ENCODE measurements at places on chromosomes 7 and 10.

GRCh38 chr10:23927576-23928325 is 281.2 kb upstream of the KIAA1217 start:
- no peak for DNase-seq

DNA sequence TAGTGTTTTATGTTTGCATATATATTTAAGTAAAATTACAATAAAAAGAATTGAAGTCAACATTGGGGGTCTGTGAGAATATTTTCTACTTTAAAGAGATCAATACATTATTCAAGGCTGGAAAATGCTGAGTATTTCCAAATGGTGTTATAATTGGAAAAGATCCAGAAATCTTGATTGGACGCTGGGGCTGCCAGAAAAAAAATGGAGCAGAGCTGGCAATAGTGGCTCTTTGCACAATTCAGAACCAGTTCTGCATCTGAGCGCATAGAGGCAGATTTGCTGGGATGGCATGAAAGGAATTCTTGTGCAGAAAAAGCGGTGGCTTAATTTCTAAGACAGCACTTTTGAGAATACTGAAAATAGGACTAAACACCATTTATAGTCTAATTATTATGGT is 10.8 kb upstream of the VWC2 start:
- no peak for DNase-seq

- DNase-seq: no peak
Measured at GRCh38 chr10:4291990-4292389, 507.0 kb upstream of the KLF6 start.

- DNase-seq: no peak
Measured at GRCh38 chr7:197413-198335, 5.3 kb downstream of the FAM20C start.

DNA sequence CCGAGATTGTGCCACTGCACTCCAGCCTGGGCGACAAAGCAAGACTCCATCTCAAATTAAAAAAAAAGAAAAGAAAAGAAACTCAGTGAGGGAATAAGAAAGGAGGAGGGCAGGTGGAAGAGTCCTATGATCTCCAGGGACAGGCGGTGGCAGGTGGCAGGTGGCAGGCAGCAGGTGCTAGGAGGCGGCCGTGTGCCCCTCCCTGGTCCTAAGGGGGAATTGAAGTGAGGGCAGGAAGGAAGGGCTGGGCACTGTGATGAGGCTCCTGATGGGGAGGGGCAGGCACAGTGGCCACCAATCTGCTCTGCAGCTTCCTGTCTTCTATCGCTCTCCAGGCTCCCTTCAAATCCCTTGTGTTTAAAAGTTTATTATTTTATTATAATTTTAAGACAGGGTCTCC is 41.2 kb upstream of the UBE3C start:
- DNase-seq: no peak

GRCh38 chr7:141262101-141263090 is 188.5 kb downstream of the TMEM178B start:
- DNase-seq: no peak

- no peak for DNase-seq
Measured at GRCh38 chr7:131769241-131769640, 212.8 kb upstream of the PODXL start.

- no peak for DNase-seq
Measured at GRCh38 chr10:111789821-111790220, 393.7 kb downstream of the GPAM start.

- DNase-seq: no peak
Measured at GRCh38 chr10:184911-185310, 49.7 kb downstream of the ZMYND11 start.

DNA sequence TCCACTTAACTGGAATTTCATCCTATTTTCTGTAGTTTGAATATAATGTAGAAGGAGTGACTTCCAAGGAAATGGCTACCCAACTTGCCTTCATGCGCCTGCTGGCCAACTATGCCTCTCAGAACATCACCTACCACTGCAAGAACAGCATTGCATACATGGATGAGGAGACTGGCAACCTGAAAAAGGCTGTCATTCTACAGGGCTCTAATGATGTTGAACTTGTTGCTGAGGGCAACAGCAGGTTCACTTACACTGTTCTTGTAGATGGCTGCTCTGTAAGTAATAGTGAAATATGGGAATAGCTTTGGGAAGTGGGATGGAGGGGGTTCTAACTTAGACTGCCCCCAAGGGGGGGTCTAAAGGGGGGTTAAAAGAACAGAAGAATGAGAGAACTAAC is 34.5 kb downstream of the COL1A2 start:
- no peak for DNase-seq

- DNase-seq: no peak
Measured at GRCh38 chr7:157219154-157219553, 80.4 kb downstream of the UBE3C start.

GRCh38 chr7:22184549-22185199 is 172.3 kb downstream of the RAPGEF5 start:
- no peak for DNase-seq

DNA sequence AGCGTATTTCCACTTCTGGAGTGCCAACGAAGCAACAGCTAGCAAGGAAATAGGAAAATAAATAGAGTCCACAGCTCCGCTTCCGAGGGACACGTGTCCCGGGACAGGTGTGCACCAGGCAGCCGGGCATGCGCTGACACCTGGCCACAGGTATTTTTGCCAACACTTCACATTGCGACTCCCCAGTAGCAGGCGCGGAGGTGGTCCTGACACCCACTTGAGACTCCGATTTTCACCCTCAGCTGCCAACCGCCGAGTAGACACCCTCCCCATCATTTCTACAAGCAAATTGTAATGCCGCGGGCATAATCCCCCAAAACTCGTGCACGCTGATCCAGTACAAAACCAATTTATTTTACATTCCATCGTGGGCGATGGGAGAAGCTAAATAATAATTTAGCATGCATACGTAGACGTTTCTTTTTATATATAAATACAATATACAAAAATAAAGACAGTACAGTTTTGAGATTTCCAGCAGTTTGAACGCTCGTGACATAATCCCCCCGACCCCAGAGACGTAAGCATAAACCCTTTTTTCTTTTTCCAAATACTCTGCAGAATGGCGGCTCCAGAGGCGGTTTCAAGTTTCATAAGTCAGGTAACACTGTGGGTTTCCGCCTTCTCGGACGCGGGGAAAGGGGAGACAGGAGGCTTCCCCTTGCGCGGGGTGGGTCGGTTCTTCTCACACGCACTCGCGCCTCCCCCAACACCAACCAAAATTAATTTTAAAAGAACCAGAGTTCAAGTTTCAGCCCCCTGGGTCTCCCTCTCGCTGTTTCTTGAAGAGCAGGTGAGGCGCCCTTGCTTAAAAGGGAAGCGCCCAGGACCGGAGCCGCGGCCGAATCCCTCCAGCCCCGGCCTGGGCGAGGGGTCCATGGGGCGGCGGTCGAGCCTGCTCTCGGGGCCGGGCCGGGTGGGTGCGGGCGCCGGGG is 5.7 kb downstream of the MNX1 start:
- no peak for DNase-seq

DNA sequence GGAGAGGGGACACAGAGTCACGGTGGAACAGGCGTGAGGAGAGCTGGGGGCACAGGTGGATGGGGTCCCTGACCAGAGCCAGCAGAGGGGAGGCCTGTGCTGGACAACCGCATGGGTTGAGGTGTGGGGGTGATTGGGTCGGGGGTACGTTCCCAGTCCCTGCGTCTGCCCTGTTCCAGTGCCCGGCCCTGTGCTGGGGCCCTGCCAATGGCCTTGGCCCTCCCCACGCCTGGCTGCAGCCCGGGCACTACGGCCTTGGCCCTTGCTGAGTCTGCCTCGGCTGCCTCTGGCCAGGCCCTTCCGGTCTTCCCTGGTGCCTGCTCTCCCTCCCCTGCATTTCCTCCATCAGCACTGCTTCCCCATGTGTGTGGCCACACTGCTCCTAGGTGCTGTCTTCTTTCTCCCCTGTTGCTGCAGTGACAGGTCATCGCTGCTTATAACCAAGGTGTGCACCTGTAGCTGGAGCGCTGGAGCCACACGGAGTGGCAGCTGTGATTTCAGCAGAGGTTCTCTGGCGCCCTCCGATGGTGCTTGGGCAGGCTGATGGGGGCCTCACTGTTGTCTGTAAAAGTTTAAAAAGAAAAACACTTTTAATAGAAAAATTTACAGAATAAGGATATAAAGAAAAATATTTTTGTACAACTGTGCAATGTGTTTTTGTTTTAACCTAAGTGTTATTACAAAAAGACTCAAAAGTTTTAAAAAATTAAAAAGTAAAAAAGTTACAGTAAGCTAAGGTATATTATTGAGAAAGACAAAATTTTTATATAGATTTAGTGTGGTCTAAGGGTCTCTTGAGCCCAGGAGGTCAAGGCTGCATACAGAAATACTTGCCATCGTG is 45.2 kb upstream of the BHLHA15 start:
- DNase-seq: peak; percentile 24

- no peak for DNase-seq
Measured at GRCh38 chr10:59852670-59853069, 53.7 kb downstream of the CCDC6 start.

DNA sequence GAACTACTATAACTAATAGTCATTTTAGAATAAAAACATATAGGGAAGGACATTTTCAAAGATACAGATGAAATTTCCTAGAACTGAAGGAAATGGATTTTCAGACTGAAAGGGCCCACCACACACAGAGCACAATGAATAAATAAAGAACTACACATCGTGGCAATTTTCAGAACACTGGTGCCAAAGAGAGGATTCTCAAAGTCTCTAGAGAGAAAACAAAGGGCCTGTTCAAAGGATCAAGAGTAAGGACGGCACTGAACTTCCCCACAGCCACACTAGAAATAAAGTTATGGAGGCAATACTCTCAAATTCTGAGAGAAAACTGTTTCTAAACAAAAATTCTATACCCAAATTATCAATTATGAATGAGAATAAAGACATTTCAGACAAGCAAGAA is 21.9 kb downstream of the NAPEPLD start:
- no peak for DNase-seq

DNA sequence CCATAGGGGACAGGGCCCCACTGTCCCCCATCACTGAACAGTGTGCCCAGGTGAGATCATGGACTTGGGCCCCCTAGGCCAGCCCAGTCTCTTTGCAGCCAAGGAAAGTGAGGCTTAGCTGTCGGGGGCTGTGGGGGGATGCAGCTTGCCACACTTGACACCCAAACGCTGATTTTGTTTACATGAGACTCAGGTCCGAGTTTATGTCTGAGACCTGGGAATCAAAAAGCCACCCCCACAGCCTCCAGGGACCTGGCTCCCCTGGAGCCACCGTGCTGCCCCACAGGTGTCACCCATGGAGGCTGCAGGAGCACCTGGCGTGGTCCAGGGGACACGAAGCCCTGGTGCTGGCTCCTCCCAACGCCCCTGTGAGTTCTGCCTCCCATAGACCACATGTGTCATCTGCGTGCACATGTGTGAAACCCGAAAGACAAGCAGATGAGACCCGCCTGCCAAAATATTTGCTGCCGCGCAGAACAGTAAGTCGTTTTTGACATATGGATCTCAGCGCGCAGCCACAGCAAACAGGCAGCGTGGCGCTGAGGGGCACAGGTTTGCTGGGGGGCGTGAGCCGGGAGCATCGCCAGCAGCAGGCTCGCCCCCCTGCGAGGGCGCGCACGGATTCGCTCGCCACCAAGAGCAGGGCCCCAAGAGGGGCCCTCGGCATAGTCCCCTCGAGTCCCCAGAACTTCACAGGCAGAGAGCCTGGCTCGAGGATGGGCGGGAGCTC is 112.3 kb downstream of the LHPP start:
- no peak for DNase-seq

DNA sequence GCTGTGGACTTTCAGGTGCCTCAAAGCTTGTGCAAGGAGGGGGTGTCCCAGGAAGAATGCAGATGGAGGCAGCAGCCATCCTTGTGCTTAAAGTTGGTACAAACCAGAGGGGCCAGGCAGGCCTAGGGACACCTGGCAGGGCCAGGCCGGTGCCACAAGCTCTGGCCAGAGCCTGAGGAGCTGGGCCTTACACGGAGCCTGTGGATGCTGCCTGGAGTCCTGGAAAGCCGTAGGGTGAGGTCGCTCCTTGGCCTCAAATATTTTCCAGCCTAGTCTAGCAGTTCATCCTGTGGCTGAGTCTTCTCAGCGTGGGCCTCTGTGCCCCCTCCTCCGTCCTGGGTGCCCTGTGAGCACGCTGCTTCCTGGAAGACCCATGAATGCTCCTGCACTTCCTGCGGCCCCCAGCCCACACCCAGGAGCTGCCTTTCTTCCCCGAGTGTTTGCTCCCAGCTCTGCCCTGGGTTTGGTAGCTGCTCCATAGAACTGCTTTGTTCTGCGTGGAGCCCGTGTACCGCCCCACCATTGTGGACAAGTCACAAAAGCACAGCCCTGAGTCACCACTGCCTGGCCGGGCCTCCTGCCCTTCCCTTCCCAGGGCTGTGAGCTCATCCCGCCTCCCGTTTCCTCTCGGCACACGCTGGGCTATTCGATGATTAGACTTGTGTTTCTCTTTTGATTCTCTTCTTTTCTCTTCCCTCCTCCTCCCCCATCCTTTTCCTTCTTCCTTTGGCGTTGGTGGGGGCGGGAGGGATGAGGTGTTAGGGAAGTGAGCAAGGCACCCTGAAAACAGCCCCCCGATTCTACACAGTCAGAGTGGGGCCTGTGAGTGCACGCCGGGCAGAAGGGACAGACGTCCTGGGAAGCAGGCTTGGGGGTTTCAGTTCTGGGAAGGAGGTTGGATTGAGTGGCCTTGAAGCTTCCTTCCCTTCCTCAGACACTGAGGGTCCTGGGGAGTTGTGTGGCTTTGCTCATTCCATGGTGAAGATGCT is 73.2 kb upstream of the SHH start:
- DNase-seq: no peak

- no peak for DNase-seq
Measured at GRCh38 chr10:47094636-47095035, 183.4 kb downstream of the PTPN20 start.

GRCh38 chr7:158672975-158673374 is 31.6 kb downstream of the NCAPG2 start:
- DNase-seq: no peak

DNA sequence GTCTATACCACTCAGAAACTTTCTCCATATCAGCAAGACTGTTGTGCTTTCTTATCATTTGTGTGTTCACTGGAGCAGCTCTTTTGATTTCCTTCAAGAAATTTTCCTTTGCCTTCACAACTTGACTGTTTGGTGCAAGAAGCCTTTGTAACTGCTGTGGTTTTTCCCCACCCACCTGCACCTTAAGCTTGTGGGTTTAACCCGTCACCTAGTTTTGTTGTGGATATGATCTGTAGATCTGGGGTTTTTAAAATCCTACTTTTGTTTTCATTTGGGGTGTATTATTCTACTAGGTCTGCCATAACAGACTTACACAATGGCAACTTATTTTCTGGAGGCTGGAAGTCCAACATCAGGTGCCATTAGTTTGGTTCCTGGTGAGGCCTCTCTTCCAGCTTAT is 30.5 kb upstream of the CHST3 start:
- DNase-seq: no peak

GRCh38 chr7:128150223-128150865 is 90.7 kb upstream of the LEP start:
- no peak for DNase-seq

GRCh38 chr10:4527281-4527970 is 298.6 kb upstream of the AKR1E2 start:
- no peak for DNase-seq

- DNase-seq: no peak
Measured at GRCh38 chr7:73565675-73566340, 8.3 kb upstream of the BCL7B start.

GRCh38 chr10:119786117-119786769 is 60.4 kb downstream of the INPP5F start:
- DNase-seq: no peak

- no peak for DNase-seq
Measured at GRCh38 chr10:72637398-72637857, 11.5 kb upstream of the MICU1 start.
